Activated naive CD8-positive, alpha-beta T cell treated with anti-CD3 and anti-CD28 coated beads, Interleukin-2, amount 10 ng/mL, durations not matched to agents 7 days and 5 days (primary cell): ENCODE measurements at places on chromosomes 3 and 15. TPM values are rescaled to one million over a fixed set of nuclear protein-coding genes. Genes with fewer than 3 reads are reported as not detected.

DNA sequence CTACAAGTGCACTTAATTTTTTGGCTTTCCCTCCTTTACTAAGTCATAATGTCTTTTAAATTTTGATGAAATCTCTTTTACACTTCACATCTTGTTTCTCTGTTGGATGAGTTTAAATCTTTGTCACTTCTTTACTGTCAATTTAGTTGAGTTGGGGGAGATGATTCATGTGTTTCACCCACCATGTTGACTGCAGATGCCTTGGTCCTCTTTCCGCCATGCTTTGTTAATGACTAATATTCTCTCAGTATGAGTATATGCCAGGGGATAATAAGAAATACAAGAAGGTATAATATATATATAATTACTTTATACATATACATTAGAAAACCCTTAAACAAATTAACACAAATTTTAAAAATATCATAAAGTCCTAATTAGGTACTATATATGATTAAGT lies 149.7 kb upstream of the SPRED1 start:
- no peak for DNase-seq

DNA sequence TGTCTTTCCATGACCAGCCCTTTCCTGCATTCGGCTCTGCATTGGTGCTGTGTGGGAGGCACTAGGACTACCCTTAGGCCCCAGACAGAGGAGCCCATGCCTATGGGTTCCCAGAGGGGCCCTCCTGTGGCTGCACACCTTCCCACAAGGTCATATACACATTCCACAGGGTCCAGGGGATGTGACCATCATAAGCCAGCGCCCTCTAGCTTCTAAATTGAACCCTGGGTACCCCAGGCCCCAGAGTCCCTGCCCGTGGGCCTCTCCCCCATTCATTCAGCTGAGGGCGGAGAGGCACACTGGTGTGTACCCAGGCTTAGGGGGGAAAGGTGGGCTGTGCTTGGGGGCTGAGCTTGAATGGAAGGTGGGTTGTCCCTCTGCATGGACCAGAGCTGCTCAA lies 10.2 kb upstream of the SLC6A6 start:
- DNase-seq: no peak

DNA sequence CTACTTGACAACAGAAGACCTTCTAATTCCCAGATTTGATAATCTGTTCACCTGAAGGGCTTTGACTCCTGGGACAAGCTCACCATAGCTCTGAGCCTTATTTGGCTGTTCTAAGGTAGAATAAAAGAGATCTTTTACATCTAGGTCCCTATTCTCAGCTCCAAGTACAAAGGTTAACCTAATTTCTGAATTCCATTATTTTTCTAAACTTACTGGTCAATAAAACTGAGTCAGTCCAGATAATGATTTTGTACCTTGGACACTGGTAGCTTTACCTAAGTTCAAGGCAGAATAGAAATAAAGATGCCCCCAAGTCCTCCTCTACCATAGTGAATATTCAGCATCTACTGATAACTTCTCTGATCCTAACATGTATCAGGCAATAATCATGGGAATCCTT lies 81.8 kb upstream of the MEX3B start:
- no peak for DNase-seq

CYP8B1 gene
- total RNA-seq: not detected

FOXB1 gene
- 0.78 TPM for total RNA-seq

ANKUB1 gene
- not detected for total RNA-seq
